ENCODE measurements at places on chromosomes 12 and 14. TPM values are rescaled to one million over a fixed set of nuclear protein-coding genes. Genes with fewer than 3 reads are reported as not detected.

The SLC41A2 gene
- total RNA-seq: 178 TPM

The FSCB gene
- total RNA-seq: not detected

The REM2 gene
- total RNA-seq: 0.57 TPM

The FOXG1 gene
- total RNA-seq: not detected

The EIF2B2 gene
- total RNA-seq: 33.0 TPM

The ERBB3 gene
- 61.9 TPM for total RNA-seq

The WNT1 gene
- total RNA-seq: not detected
